D341Med (cell line): ENCODE measurements at places on chromosomes 1 and 21.

DNA sequence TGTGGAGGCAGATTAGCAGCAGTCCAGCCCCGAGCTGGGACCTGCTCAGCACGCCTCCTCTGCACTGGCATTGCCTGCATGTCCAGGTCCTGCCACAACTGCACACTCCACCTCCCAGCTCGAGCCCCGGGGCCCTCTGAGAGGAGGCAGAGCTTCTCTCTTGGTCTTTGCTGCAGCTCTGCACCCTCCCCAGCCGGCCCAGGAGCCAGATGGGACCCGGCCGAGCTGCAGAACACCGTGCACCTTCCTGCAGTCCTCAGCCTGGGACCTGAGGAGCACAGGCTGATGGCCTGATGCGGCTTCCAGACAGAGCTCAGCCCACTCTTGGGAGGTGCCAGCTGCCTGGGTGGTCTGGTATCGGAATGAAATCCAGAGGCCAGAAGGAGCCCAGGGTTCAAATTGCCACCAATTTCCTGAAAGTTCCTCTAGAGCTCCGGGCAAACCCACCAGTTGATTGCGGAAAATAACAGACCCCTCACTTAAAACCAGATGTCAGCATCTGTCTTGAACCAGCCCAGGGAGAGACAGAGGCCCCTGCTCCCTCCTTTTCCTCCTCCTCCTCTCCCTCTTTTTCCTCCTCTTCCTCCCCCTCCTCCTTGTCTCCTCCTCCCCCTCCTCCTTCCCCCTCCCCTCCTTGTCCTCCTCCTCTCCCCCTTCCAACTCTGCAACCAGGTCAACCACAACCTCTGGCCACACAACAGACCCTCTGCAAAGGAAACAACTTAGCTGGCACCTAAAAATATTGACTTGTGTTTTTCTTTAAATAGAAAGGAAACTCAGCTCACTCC is 10.6 kb upstream of the SPSB1 start:
- no peak for DNase-seq

GRCh38 chr1:205842229-205842628 is 7.7 kb downstream of the PM20D1 start:
- peak; percentile 47 for DNase-seq

GRCh38 chr1:242240077-242240476 is 241.2 kb upstream of the MAP1LC3C start:
- no peak for DNase-seq

GRCh38 chr1:248695451-248696132 is 7.0 kb downstream of the OR14I1 start:
- no peak for DNase-seq

GRCh38 chr1:1841575-1841995 is 49.3 kb downstream of the GNB1 start:
- DNase-seq, result no peak

GRCh38 chr1:35431173-35431599 is 126.0 kb downstream of the KIAA0319L start:
- no peak for DNase-seq

- DNase-seq, result no peak
Measured at GRCh38 chr1:184023171-184023570, 14.4 kb downstream of the COLGALT2 start.

GRCh38 chr1:165884009-165884689 is 56.7 kb downstream of the UCK2 start:
- DNase-seq, result no peak
